NCI-H187 (cell line): ENCODE measurements at places on chromosomes 11 and 22.

DNA sequence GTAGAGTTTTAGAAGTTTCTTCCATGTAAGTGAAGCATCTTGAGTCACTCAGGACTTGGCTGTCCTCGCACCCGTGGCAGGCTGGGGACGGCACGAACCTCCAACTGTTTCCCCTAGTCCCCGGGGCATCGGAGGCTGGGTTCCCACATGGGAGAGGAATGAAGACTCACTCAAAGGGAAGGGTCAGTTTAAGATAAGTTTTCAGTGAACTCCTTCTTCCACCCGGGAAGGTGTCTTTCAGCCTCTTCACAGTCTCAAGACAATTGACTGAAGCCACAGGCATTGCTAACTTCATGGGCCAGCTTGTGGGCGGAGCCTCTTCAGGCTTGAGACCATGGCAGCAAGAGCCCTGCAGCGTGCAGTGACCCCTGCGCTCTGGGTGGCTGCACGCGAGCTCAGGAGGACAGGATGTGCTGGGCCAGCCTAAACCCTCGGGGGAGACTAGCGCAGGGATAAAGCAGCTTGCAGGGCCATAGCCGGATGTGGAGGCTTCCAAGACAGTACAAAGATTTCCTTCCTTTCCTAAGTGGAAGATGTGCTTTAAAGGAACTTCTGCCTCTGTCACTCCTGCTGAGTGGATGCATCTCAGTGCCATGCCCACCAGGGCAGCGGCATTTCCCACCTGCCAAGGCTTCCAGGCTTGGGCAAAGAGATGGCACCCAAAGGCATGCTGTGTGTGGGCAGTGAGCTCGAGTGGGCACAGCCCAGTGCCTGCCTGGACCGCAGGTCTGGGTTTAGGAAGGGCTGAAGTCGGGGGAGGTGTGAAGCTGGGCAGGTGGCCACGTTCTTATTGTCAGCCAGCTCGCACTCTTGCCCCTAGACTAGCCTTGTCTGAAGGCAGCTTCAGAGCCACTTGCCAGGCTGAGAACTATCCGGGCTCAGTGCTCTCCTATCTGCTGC is 32.9 kb downstream of the PPIL2 start:
- DNase-seq = no peak

DNA sequence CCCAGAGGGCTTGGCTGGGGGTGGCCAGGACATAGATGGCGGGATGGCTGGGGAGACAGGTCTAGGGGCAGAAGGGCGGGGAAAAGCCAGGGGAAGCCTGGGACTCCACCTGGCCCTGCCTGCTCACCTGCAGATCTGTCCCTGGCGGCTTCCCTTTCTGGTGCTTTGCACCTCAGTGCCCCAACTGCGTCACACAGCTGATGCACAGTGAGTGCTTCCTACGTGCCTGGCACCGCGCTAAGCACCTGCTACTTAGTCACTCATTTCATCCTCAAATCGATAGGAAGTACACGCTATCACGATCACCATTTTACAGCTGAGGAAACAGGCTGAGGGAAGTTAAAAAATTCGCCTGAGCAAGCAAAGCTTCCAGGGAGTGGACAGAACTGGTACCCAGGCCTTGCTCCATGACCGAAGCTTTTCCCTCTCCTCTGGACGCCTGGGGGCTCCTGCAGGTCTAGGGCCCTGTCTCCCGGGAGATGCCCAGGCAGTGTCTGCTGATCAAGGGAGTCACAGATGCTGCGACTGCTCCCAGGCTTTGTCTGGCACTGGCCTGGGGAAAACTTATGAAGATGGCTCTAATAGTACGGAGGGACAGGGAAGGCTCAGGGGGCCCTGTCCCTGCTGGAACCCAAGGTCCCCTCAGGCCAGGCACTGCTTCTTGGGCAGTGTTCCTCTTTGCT is 63.0 kb upstream of the TTLL12 start:
- DNase-seq = no peak

DNA sequence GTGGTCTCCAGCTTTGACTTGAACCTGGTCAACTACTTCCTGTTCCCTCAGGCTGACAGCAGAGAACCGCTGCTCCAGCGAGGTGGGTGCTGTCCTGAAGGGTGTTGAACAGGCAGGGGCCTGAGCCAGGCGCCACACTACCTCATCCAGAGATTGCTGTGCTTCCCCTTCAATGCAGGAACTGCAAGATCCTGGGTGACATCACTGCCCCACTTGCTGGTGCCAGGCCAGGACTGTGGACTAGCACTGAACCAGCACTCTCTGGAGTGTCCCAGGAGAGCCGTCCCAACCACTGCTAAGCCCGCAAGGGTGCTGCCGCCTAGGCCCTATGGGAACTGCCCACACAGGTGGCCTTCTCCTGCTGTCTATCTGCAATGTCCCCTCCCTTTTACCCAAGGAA is 51.7 kb downstream of the GAB4 start:
- no peak for DNase-seq

DNA sequence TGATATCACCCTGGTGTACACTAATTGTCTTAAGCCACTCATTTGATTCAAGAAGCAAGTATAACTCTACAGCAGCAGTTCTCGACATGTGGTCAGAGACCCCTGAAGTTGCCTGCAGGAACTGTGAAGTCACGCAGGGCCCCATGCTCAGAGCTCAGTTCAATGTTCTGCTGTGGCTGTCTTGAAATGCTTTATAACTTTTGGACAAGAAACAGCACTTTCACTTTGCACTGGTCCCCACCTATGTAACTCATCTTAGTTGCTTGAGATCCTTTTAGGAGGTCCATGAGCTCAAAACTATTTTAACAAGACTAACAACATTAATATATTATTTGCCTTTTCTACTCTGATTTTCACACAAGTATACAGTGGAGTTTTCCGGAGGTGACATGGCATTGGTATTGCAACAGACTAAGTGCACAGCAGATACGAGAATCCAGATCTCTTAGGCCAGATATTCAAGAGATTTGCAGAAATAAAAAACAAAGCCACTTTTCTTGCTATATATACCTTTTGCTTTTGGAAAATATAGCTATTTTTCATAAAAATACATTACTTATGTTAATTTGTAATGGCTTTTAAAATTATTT is 64.8 kb downstream of the PRR5L start:
- DNase-seq = no peak

DNA sequence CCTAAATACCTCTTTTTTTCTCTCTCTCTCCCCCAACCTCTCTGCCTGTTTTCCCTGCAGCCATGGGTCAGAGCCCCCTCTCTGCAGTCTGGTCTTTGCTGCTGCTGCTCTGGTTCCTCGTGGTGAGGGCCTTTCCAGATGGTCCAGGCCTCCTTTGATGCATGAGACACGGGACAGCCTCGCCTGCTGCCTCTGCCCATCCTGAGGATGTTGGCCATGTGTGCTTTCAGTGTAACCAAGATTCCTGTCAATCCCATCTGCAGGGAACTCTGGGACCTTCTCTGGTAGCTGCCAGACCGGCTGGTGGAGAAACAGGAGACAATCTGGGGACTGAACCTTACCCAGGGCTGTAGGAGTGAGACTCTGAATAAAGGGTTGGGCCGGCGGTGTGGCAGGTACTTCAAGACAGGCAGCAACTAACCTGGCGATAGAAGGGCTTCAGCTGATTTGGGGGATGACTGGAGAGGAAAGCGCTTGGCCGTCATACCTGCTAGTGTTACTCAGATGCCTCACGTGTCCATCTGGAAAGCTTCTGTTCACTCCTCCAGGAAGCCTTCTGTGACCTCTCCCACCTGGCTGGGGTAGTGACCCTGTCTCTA is 7.1 kb downstream of the CHRNA10 start:
- no peak for DNase-seq

DNA sequence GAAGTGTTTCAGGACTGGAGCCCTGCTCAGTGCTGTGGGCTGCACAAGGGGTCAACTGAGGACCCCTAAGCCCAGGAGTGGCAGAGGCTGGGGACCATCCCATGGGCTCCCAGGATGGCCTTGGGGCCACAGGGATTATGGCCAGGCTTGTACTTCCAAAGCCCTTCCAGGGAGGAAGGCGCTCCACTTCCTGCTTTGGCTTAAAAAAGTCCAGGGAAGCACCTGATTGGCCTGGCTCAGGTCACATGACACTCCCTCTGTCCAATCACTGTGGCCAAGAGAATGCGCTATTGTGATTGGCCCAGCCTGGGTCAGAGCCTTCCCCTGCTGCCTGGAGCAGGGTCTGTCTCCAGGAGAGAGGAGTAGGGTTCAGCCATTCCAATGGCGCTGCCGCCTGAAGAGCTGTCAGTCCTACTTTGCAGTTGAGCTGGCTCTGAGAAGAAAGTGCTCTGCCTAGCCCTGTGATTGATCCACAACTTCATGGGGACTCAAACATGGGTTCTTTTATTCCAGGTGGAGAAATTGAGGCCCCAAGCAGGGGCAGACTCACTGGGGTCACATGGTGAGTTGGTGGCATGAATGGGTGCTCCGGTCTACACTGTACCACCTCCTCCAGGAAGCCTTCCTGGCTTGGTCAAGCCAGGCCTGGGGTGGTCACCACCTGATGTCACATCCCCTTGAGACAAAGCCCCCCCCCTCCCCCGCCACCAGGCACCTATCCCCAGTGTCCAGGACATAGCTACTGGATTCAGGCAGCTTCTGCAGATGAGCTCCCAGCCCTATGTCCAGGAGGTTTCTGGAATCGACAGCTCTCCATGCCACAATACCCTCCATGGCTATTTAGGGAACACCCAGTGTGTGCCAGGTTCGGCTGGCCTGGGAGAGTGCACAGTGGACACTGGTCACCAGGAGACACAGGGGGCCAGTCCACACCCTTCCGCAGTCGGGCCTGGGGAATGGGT is 48.2 kb downstream of the RTN4R start:
- DNase-seq = no peak

GRCh38 chr11:103594283-103594682 is 442.2 kb upstream of the DDI1 start:
- no peak for DNase-seq

GRCh38 chr22:39275814-39276439 is 31.1 kb upstream of the PDGFB start:
- no peak for DNase-seq

GRCh38 chr22:23478175-23478574 is 101.9 kb downstream of the IGLL1 start:
- DNase-seq = no peak

GRCh38 chr11:13105237-13105844 is 96.2 kb downstream of the RASSF10 start:
- no peak for DNase-seq

- DNase-seq = no peak
Observed at GRCh38 chr22:50674130-50674500, 1.5 kb downstream of the SHANK3 start.

DNA sequence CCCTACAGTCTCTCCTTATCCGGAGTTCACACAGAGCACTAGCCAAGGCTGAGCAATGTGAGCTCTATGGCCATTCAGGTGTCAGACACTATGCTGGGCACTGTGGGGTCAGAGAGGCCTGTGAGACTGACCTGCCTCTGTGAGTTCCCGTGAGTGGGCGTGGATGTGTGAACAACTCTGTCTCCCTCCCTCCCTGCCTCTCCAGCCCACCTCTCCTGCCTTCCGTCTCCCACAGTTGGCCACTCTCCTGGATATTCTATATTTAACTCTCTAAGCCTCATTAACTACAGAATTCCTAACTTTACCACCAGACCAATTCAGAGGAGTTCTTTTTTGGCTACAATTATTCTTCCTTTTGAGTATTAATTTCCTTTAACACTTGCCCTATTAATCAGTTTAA is 191.6 kb upstream of the NCAM1 start:
- DNase-seq = no peak

DNA sequence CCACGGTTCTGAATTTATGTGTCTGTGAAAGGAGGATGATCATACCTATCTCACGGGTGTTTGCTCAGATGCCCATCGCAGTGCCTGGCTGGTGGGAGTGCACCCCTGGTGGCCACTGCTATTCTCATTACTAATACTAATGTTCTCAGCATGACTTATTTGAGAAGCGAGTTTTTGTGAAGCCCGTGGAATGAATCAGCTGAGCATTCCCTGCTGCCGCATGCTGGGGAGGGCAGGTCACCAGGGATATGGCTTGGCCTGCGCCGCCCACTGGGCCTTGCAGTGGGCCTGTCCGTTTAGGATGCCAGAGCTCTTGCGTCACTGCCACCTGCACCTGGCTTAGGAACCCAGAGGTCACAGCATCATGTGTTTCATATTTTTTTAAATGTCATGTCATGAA is 16.9 kb downstream of the CTTN start:
- DNase-seq = no peak

- DNase-seq = no peak
Observed at GRCh38 chr11:47329987-47330931, 22.2 kb downstream of the MYBPC3 start.

DNA sequence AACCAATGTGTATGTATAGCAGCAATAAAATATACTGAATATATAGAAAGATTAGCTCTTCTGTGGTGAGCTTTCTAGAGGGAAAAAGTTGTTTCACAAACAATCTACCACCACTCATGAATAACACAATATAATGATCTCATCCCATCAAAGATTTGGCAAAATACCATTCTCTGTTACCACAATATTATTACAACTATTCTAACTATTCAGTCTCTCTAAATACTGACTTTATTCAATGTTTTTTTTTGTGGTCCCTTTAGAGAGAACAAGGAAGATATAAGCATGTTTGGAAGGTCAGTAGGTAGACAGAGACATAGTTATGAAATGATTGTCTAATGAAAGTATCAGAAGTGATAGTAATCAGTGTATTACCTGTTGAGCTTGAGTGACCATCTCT is 7.8 kb downstream of the CCDC90B start:
- DNase-seq = no peak
